ENCODE measurements at places on chromosomes 3 and 15. TPM values are rescaled to one million over a fixed set of nuclear protein-coding genes. Genes with fewer than 3 reads are reported as not detected.

The TM4SF18 gene
- total RNA-seq = 148 TPM

The RFX7 gene
- total RNA-seq = 21.5 TPM

The SAMMSON gene
- not detected for total RNA-seq

The ALDH1L1 gene
- not detected for total RNA-seq

The PXYLP1 gene
- total RNA-seq = 1.8 TPM

The RTP2 gene
- total RNA-seq = not detected

The TAMM41 gene
- total RNA-seq = 18.8 TPM

The FEZF2 gene
- total RNA-seq = not detected

The FBXW12 gene
- not detected for total RNA-seq

The GOLGA8T gene
- 0.23 TPM for total RNA-seq

The SNX22 gene
- not detected for total RNA-seq

The TGM5 gene
- not detected for total RNA-seq

The DISP2 gene
- total RNA-seq = 3.9 TPM

The IL17RE gene
- 1.3 TPM for total RNA-seq

The SGO1 gene
- 4.3 TPM for total RNA-seq

The NPHP3 gene
- 31.7 TPM for total RNA-seq

The TRAT1 gene
- not detected for total RNA-seq

The OIP5 gene
- total RNA-seq = 2.5 TPM

The RASGRP1 gene
- 0.10 TPM for total RNA-seq

The DAPK2 gene
- total RNA-seq = 3.0 TPM

Measured in glomerular endothelial cell (primary cell).